ENCODE measurements at places on chromosomes 1 and 21.
A peak's percentile ranks its signal among the peaks of the same experiment; 100 is the strongest.

DNA sequence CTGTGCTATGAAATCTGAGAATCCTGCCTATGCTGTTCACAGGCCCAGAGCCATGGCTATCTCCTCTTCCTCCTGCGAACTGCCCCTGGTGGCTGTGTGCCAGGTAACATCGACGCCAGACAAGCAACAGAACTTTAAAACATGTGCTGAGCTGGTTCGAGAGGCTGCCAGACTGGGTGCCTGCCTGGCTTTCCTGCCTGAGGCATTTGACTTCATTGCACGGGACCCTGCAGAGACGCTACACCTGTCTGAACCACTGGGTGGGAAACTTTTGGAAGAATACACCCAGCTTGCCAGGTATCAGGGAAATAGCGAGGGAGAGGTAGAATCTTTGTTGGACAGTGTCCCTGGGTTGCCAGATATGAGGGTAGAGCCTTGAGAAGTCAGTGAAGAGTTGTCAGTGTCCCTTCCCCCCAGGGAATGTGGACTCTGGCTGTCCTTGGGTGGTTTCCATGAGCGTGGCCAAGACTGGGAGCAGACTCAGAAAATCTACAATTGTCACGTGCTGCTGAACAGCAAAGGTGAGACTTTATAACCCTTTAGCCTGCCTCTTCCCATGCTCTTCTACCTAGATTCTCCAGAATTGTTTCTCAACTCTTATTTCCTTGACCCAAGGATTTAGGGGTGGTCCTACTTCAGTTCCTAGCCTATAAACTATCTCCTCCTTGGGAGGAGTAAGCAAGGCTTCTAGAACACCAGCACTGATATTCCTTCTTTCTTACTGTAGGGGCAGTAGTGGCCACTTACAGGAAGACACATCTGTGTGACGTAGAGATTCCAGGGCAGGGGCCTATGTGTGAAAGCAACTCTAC, 1.4 kb downstream of the NIT1 start:
- peak; percentile 94 for DNase-seq

- DNase-seq, result no peak
Observed at GRCh38 chr1:119366424-119366823, 2.2 kb upstream of the HAO2 start.

DNA sequence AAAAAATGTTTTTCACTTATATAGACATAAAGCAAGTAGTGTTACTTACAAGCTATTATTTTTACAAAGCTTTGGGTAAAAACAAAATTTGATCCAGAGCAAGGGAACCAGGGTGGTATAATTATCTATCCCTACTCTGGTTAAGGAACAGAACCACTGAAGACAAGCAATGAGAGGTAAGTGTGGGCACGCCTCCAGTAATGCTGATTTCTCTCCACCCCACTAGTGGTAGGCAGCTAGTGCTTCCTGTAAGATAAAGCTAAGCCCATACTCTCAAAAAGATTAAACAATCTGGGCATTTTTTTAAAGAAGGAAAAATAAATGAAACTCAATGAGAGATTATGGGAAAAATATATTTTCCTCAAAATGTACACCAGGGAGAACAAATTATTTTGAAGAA, 22.1 kb downstream of the TFB2M start:
- DNase-seq, result no peak

- DNase-seq, result no peak
Observed at GRCh38 chr1:43942411-43942810, 4.3 kb upstream of the IPO13 start.

- DNase-seq, result peak; percentile 90
Observed at GRCh38 chr1:18936814-18937481, 19.5 kb downstream of the IFFO2 start.

DNA sequence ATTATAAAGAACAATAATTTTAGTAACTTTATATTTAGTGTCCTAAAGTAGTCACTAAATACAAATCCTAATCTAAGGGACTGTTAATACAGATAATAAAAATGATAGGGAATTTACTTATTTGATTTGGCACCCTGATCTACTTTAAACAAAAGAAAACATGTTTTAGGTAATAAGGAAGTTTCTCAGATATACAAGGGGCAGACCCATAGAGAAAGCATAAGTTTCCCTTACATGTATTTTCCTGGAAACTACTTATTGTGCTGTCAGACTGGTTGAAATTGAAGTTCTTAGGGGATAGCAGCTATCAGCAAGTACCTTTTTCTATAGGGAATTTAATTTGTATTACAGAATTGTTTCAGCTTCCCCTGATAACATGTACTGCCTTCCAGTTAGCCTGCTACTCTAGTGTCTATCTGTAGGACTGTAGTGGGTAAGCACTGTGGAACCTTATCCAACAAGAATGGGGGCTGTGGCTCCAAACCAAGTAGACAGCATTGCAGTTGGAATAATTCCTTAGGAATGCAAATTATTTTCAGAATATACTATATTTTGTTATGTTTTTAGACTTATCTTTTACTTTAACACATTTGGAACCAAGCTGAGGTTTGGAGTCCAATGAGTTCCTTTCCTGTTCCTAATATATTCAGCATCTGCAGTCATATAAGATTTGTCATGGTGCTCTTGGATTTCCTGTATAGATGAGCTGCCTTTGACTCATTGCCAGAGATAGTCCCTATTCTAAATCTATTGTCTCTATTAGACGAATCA, 14.7 kb downstream of the MSH4 start:
- DNase-seq, result peak; percentile 62

DNA sequence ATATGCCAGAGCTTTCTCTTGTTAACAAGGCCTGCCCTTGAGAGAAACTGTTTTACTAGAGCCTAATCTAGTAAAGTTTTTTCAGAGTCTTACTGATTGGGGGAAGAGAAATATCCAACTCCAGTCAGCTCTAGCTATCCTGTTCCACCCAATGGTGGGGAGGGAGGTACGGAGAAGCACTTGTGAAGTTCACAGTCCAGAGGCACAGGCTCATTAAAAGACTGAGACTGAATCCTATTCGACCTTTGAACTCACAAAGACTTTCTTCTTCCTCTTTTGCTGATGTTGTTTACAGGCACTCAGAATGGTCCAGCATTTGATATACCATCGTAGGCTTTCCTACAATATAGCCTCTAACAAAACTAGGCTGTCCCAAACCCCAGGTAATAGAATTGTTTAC, 15.5 kb upstream of the SFT2D2 start:
- no peak for DNase-seq

DNA sequence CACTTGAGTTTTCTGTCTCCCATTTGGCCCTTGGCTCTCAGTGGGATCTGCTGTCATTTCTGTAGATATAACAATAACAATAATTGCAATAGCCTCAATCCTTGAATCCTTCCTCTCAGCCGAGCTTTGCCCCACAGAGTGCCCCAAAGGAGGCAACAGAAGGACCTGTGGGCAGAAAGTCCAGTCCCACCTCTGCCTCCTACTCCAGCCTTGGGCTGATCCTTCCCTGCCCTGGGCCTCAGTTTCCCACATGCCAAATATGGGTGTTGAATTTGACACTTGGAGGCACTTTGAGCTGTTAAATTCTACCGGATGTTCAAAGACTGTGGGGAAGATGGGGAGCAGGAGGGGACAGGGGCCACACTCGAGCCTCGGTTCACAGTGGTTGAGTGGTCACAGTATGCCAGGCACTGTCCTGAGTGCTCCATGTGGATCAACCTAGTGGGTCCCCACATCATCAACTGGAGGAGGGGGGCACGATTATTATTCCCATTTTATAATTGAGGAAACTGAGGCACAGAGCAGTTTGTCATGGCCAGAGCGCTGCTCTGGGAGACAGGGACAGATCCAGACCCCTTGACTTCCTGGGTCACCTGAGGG, 307.1 kb downstream of the MATN1 start:
- no peak for DNase-seq

- peak; percentile 78 for DNase-seq
Observed at GRCh38 chr1:93080179-93080823, 1.2 kb downstream of the MTF2 start.

DNA sequence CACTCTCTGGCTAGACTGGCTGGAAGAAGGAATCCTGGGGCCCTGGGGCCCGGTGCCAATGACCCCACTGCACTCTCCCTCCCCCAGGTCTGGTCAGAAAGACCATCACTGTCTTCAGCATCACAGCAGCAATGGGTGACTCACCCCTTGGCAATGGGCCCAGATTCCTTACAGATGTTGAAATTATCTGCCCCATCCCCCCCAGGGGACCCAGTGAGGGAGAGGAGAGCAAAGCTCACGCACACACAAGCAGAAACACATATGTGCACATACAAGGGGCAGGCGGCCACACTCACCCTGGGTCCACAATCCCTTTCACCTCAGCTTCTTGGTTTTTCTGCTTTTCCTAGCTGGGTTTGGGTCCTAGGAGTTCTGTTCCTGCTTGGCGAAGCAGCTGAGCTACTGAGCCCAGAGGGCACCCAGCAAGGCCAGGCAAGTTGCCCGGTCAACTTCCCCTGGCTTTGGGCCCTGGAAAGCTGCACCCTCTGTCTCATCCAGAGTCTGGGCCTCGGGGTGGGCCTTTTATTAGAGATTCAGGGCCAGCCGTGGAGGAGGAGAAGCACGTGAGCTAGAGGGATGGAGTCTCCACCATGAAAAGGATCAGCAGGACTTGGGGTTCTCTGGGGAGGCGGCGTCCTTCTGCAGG, 2.6 kb downstream of the COL16A1 start:
- peak; percentile 91 for DNase-seq

GRCh38 chr1:248704606-248705005, 2.0 kb upstream of the OR14I1 start:
- DNase-seq, result no peak

- no peak for DNase-seq
Observed at GRCh38 chr1:71074681-71075080, 6.2 kb downstream of the ZRANB2 start.

DNA sequence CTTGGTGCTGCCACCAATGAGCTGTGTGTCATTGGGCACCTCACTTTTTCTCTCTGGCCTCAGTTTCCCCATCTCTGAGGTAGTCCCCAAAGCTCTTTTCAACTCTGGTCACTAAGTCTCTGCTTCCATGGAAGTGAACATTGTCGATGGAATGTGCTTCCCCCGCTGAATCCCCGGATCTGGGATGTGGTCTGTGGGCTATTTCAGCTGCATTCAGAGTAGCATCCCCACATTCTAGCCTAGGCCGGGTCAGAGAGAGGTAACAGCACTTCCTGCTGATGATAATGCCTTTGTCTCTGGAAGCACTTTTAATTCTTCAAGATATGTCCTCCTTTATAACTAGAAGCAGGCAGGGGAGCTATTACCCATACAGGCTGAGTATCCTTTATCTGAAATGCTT, 29.8 kb downstream of the RASSF5 start:
- no peak for DNase-seq

DNA sequence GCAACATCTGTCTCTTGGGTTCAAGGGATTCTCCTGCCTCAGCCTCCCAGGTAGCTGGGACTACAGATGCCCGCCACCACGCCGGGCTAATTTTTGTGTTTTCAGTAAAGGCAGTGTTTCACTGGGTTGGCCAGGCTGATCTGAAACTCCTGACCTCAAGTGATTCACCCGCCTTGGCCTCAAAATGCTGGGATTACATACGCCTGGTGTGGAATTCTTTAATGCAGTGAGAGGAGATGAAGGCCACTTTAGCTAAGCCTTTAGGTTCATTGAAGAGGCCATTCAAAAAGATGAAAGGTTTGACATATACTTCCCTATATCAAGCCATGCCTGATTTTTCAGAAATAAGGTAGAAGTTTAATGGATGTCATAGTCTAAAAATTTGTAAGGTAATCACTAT, 162.7 kb downstream of the ST6GALNAC3 start:
- no peak for DNase-seq

DNA sequence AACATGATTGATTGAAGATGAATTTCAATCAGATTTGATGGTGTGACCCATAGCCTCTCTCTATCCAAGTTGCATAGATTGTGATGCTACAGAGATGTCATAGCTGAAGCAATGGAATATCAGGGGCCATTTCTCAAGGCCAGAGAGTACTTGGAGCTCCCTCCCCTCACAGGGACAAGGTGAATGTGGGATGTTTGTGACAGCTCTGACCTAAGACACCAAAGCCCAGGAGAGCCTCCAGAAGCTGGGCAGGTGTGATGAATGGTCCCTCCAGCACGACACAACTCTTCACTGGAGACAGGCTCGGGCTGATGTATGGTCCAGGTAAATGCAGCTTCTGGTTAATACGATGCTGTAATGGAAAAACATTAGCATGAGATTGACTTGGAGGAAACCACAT, 101.0 kb upstream of the ZC3H12A start:
- DNase-seq, result no peak

DNA sequence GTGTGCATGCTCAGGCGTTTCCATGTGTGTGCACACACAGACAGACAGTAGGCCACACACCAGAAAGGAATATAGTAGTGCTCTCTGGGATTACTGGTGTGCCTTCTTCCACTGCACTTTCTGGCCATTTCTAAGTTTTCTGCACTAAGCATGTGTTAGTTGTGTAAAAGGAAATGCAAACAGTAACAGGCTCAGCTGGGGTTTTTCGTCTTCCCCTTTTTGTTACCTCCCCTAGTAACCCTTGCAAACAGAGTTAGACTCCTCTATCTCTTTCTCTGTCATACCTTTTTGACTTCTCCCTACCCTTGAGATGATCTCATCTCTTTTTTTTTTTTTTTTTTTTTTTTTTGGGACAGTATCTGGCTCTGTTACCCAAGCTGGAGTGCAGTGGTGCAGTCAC, 196.3 kb downstream of the SDCCAG8 start:
- DNase-seq, result no peak

All from bronchial epithelial cell (primary cell).